ENCODE measurements at places on chromosomes 6 and 20. TPM values are rescaled to one million over a fixed set of nuclear protein-coding genes. Genes with fewer than 3 reads are reported as not detected.

- no peak for DNase-seq
These were observed 181.8 kb downstream of the ZMYND8 start for GRCh38 chr20:47174456-47175243.

GRCh38 chr6:163630572-163630971 lies 216.1 kb downstream of the QKI start:
- DNase-seq, result no peak

DNA sequence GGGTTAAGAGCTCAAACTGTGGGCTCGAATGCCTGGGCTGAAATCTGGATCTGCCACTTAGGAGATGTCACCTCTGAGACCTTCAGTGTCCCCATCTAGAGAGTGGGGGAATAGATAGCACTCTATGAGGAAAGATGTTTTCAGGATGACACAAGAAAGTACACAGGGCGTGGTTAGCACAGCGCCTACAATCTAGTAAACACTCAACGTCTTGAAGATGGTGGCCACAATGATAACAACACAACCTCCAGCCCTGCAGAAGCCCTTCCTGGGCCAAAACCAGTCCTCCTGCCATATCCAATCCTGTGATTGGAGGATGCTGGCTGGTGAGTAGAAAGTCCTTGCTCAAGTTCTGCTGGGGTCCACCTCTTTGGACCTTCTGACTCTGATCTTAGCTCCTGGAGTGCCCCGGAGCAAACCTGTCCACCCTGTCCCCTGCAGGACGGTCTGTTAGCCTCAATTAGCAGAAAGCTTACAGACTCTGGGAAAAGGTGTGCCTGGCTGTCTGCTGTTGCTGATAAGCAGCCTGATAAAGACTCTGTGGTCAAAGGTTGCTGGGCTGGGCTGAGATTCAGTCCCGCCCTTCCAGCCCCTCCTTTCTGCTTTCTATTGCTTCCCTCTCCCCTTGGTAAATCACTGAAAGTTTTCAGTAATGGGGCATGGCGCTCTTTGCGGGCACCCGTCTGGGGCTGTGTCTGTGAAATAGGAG lies 8.2 kb downstream of the EDN3 start:
- no peak for DNase-seq

GRCh38 chr6:56932910-56933477 lies 21.9 kb upstream of the BEND6 start:
- no peak for DNase-seq

DNA sequence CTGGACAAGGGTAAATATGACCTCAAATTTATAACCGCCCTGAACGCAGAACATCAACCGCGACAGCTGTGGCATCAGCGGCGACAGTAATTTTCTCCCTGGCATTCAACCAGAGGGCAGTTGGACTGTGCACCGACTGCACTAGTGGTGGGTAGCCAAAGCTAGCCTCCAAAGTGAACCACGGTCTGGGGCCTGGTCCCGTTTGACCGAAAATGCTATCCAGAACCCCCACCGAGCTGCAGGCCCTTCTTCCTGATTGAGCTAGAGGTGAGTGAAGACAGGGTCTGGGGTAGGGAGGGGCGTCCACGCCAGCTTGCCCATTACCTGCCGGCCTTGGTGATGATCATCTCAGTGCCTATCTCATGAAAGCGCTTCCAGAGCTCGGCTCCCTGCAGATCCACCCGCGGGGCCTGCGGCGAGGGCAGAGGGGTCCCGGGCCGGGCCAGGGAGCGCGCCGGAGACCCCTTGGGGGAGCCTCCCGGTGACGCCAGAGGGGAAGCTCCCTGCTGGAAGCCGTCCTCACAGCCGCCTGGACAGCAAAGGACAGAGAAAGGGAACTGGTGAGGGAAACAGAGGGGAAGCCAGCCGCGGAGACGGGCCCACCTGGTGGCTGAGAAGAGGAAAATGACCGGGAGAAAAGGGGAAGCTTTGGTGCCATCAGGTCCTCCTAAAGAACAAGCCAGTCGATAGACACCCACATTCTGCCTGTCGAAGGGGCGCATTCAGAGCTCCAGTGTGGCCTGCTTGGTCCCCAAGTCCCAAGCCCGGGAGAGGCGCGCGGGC lies 2.0 kb downstream of the TBX18 start:
- DNase-seq, result no peak

- DNase-seq, result no peak
These were observed 748 bp upstream of the ZNF292 start for GRCh38 chr6:87154641-87154992.

DNA sequence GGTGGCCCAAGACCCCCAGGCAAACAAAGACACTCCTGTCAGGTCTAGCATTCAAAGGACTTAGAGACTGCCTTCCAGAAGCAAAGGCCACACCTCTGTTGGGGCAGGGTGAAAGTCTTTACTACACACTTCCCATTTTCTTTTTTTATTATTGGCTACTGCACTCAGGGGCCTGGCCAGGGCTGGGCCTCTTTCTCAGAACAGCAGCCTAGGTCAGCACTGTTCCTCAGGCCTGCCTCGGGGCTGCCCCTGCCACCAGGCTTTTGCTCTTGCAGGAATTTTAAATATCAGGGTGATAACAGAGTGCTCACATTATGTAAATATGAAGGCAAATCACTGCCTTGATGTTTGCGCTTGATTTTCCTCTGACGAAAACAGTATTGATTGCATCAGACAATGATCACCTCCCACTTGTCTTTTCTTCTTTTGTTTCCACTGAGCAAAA lies 18.5 kb downstream of the GSTA4 start:
- no peak for DNase-seq

- no peak for DNase-seq
These were observed 37.0 kb upstream of the MAS1 start for GRCh38 chr6:159853754-159854153.

- DNase-seq, result no peak
These were observed 92.4 kb downstream of the SCML4 start for GRCh38 chr6:107731422-107732319.

DNA sequence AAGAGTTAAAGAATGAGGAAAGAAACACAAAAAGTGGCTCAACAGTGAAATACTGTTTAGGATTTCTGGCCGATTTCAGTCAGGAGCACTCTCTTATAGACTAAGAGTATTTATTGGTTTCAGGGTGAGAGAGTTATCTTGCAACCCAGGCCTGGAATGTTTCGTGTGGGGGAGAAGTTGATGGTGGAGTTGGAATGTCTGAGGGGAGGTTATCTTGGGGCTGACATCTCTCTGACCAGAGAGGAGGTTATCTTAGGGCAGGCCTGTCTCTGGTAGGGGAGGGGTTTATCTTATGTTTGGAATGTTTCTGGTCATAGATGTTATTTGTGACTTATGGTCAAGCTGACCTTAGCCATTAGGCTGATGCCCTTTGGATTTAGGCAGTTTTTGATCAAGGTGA lies 80.3 kb downstream of the HTR1B start:
- no peak for DNase-seq

- DNase-seq, result no peak
These were observed 21.0 kb upstream of the PNISR start for GRCh38 chr6:99446076-99446475.

- no peak for DNase-seq
These were observed 40.7 kb upstream of the UBR2 start for GRCh38 chr6:42522942-42523814.

GRCh38 chr6:79070206-79070825 lies 7.7 kb downstream of the PHIP start:
- no peak for DNase-seq

- no peak for DNase-seq
These were observed 43.5 kb downstream of the HFE start for GRCh38 chr6:26130581-26131249.

DNA sequence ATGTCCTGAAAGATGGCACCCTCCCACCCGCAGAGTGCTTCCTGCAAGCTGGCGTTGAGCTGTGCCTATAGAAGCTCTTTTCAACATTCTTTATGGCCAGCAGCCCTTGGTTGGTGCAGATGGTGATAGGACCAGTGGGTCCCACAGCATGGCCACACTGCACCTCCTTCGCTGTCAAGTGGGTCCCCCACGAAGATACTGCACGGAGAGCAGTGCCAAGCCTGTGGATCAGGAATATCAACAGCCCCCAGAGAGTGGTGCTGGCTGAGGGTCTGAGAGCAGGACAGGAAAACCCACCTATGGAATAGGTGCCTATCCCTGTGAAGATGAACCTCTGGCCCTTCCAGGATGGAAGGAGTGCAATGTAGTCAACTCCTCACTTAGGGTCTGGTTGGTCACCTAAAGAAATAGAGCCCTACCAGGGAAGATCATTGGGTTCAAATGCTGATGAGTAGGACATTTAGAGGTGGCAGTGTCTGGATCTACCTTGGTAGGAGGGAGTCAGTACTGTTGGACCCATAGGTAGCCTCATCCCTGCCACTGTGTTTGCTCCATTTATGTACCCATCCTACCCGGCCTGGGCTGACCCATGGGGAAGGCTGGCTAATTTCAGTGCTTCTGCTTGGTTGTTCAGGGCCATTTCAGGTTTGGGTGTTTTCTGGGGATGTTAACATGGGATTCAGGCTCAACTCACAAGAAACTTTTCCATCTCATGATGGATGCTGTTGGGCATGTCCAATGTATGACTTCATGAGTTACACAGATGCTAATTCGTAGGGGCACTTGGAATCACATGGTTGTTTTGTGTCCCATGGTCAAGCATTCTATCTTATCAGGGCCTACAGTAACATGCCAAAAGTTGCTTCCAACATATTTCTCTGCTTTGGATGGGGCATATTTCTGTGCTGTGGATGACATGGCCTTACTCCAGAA lies 33.4 kb upstream of the MICB start:
- DNase-seq, result no peak

DNA sequence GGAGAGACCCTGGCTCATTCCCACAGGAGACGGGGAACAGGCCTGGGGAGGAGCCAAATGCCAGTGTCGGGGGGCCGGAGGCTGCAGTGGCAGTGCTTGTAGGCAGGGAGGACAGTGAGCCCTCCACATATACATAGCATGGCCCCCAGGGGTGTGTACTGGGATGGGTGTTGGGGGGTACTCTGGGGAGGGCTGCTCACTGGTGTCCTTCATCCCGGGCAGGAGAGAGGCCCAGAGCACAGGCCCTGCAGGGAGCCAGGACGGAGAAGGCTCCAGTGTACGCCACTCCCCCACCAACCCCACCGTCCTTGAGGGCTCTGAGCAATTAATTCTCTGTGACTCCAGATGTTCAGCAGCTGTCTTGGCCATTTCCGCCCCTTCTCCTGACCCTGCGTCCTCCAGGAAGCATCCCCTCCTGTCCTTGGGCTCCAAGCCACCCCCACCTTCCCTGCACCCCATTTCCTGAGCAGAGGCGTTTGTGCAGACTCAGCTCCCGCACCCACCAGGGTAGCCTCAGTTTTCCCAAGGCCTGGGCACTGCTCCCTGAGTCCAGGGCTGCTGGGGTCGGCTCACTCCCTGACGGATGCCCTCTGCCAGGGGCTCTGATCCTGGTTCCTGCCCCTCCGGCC lies 3.4 kb upstream of the ABHD16B start:
- no peak for DNase-seq

DNA sequence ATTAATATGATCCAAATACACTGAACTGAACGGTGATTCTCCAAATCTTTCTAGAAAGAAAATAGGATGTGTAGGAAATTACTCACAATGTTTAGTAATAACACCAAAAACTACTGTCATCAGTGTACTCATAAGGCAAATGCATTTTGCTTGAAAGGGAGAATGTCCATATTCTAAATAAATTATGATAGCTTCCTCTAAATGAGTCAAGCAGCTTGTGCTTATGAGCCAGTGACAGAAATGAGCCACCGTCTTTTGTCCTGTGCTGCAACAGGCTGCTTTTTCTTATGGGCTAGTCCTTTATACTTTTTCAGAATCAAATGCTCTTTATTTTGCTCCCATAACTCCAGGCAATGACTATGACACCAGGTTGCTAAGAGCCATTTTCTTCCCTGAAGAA lies 4.5 kb upstream of the ZNF451 start:
- no peak for DNase-seq

GRCh38 chr6:75344455-75344854 lies 59.9 kb upstream of the TMEM30A start:
- DNase-seq, result no peak

The ZNF318 gene
- 9.8 TPM for total RNA-seq

The ELOVL2 gene
- 55.4 TPM for total RNA-seq

The TUBB1 gene
- 0.41 TPM for total RNA-seq

The SNAI1 gene
- not detected for total RNA-seq

The DDX43 gene
- total RNA-seq, result 0.41 TPM

The RGS17 gene
- total RNA-seq, result 112 TPM

The SGK2 gene
- 0.41 TPM for total RNA-seq

The PFDN4 gene
- total RNA-seq, result 234 TPM
